ENCODE measurements at places on chromosomes 2 and 18. TPM values are rescaled to one million over a fixed set of nuclear protein-coding genes. Genes with fewer than 3 reads are reported as not detected.

DNA sequence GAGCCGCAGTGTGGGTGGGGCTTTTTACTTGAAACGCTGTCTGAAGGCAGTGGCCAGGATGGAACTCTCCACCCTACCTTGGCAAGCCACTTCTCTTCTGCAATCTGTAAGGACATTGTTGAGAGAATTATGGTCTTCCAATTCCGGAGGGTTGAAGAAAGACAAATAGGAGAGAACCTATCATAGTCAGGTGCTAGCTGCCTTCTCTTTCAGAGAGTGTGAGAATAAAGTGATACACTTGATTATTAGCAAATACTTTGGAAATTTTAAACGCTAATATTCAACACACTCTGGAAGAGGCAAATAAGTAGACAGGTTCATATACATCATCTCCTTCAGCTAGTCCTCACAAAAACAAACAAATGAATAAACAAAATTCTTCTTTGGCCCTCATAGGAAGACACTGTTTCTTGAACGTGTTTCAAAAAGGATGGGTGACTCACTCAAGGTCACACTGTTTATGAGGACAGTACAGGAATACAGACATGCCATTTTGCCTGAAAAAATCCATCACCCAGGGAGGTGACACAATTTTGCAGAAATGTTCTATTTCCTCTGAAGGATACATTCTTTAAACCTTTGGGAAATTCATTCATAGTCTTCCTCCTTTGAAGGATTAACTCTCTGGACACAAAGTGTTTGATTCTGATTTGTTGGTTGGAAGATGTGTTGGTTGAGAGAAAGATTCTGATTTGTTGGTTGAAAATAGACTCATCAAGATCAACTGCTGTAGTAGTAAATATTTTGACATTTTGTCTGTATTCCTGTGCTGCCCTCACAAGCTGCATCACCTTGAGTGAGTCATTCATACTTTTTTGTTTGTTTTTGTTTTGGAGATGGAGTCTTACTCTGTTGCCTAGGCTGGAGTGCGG lies 2.2 kb upstream of the IL1RN start:
- no peak for DNase-seq

- DNase-seq = no peak
These were observed 876.2 kb upstream of the POU3F3 start for GRCh38 chr2:103977668-103978067.

DNA sequence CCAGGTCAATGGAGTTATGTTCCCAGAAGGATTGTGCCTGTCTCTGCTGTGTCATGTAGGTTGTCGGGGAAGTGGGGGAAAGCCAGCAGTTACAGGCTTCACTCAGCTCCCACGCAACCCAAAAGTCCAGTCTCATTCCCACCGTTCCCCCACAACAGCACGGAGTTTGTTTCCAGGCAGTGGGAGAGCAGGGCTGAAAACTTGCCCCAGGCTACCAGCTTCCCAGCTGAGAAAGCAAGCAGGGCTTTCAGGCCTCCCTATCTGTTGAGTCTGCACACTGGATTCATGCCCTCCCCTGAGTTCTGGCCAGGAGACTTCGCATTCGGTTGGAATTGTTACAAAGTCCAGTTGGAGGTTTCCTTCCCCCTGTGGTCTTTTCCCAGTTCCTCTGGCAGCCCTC lies 76.3 kb downstream of the TMX3 start:
- no peak for DNase-seq

GRCh38 chr2:177074099-177074710 lies 138.4 kb upstream of the HNRNPA3 start:
- DNase-seq = no peak

GRCh38 chr18:11119550-11119949 lies 29.8 kb downstream of the PIEZO2 start:
- no peak for DNase-seq

- DNase-seq = no peak
These were observed 601.1 kb upstream of the PIK3C3 start for GRCh38 chr18:41353777-41354528.

The CSRNP3 gene
- 3.0 TPM for total RNA-seq

DNA sequence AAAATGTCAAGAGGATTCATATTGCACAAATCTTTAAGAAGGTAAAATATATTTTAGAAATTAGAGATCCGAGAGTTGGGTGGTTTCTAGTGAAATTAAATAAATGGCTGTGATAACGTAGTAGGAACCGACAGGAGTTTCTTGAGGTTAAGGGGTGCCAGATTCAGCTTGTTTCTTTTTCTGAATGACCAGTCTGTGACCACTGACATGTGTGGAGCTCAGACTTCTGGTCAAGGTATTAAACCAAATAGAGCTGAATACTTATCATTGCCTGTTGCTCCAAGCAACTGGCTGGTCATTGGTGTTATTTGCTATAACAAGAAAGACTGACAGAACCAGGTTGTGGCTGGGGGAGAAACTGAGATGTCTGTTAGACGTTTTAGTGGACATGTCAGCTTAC lies 408.2 kb upstream of the HS6ST1 start:
- no peak for DNase-seq

The MARCO gene
- total RNA-seq = 97.0 TPM

GRCh38 chr2:95034221-95034620 lies 8.7 kb downstream of the MAL start:
- DNase-seq = no peak

The PSMA8 gene
- total RNA-seq = not detected

The DQX1 gene
- total RNA-seq = not detected

- no peak for DNase-seq
These were observed 270.7 kb upstream of the NRP2 start for GRCh38 chr2:205411558-205411957.

DNA sequence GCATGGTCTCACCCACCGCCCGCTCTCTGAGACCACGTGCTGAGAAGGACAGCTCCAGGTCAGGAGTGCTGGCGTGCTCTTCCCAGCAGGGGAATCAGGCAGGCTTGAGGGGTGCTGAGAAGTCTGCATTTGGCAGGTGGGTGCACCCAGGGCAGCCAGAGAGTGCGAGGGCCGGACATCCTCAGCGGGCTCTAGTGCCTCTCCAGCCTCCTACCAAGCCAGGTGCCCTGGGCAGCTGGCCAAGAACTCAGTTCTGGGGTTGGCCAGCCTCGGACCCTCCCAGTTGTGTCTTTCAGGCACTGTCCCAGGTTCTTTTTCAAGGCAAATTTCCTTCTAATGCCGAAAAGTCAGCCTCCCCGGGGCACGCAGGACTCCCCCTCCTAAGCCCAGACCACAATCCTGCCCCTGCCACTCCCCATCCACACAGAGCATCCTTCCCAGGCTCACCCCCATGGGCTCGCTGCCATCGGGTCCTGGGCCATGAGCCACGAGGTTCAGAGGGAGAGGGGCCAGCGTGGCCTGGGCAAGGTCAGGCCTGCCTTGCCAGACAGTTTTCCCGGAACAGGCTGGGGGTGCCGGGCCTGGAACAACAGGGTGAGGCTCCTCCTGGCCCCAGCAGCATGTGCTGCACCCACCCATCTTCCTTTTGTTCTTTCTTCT lies 52.2 kb upstream of the GPC1 start:
- peak; percentile 20 for DNase-seq

The SCG2 gene
- total RNA-seq = 0.41 TPM

The CDK15 gene
- 1.0 TPM for total RNA-seq

DNA sequence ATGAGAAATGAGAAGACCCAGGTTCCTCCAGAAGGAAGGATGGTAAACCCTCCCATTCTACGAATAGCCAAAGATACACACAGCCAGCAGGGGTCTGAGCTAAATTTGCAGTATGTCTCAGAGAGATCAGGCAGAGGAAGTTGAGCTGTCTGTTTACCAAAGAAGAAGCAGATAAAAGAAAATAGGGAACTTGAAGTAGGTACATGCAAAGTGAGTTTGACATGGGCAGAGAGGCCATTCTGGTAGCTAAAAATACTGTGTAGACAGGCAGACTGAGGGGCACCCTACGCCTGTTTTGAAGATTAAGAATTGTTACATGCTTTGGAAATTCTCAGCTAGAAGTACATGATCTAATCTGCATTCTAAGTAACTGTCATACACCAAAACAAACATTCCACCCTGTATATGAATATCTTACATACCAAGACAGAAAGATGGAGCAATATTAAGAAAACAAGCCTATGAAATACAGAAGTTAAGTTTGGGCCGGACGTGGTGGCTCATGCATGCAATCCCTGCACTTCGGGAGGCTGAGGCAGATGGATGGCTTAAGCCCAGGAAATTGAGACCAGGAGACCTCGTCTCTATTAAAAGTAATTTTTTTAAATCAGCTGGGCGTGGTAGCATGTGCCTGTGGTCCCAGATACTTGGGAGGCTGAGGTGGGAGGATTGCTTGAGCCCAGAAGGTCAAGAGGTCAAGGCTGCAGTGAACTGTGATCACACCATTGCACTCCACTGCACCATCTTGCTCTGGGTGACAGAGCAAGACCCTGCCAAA lies 157.9 kb downstream of the ANKRD44 start:
- DNase-seq = no peak

DNA sequence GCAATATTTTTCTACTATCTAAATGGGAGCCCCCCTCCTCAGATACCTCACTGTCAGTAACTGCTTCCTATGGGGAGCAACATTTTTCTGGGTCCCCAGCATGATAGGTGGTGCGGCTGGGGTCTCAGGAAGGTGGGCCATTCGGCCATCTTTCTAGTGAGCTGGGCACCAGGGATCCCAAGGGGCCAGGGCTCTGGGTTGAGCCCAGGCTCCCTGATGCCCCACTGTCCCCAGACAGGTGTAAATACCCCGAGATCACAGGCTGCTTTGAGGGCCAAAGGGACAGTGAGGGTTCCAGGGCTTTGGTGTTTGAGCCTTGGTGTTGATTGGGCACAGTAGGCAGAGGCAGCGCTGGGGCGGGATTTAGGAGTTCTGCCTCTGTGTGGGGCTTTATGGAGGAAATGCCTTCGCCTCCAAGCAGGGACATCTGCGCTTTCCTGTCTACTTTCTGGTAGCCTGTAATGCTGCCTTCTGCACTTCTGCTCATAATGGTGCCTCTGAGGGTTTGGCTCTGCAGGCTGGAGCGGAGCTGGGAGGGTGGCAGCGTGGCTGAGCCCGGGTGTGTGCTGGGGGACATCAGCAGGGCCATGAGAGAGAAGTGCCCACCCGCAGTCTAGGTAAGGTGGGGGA lies 5.3 kb downstream of the ITM2C start:
- DNase-seq = no peak

DNA sequence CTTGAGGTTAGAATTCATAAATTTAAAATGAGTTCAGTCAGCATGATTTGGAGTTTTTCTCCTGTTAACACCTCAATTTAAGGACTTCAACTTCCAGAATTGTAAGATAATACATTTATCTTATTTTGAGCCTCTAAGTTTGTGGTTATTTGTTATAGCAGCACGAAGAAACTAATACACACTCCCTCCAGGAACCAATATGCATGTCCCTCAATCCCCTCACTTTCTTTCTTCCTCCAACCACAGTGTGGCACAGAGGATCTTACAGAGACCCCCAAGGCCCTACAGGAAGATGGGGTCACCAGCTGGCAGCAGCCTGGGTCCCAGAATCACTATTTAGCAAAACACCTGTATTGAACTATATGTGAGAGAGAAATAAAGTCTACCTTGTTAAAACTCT lies 242.0 kb downstream of the RAD51AP2 start:
- DNase-seq = no peak

The GALNT13 gene
- 1.9 TPM for total RNA-seq

DNA sequence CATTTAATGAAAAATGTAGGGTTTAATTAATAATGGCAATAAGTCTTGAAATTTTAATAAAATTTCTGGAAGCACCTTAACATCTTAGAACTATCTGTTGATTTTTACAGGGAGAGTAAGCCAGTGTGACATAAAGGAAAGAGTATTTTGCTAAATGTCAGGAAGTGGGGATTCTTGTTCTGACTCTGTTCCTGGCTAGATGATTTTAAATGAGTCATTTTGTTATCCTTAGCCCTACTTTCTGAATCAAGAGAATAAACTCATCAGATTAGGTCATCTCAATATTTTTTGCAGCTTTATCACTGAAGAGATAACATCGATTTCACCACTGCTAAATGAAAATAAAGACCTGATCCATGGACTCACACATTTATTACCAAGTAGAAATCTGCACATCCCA lies 377.5 kb upstream of the CYRIA start:
- DNase-seq = no peak

The LOXHD1 gene
- 0.24 TPM for total RNA-seq

DNA sequence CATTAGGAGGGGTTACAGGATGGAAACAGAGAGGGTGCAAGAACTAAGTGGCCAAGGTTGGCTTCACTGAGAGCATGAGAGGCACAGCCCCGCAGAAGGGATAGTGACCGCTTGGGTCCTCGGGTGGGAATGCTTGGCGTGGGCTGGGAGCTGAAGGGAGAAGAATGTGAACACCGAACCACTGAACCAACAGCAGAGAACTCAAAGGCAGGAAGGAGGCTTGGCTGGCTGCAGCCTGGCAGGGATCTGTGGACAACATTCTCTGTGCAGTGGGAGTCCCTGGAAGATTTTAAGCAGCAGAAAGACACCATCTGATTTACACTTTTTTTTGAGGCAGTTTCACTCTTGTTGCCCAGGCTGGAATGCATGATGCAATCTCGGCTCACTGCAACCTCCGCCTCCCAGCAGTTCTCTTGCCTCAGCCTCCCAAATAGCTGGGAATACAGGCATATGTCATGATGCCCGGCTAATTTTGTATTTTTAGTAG lies 33.9 kb downstream of the SOWAHC start:
- DNase-seq = no peak

GRCh38 chr2:47019961-47020681 lies 104.5 kb upstream of the MCFD2 start:
- no peak for DNase-seq

The PARD3B gene
- total RNA-seq = 12.6 TPM

DNA sequence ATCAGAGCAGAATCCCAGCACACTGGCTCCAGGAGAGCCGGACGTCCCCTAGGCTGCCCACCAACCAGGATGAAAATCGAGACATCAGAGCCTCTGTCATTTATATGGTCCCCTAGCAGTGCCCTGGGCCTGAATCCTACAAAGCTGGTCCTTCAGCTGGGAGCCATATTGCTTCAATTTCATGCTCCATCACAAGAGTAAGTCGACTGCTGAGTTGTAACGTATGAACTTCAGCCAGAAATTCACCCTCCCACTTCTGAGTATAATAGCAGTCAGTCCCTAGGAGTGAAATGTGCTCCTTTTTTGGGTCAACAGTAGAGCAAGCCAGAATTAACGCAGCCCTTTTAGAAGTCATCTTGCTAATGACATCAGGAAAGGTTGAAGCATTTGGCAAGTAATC lies 126.4 kb downstream of the CCBE1 start:
- DNase-seq = no peak

GRCh38 chr18:6504605-6505497 lies 90.1 kb upstream of the L3MBTL4 start:
- DNase-seq = no peak

DNA sequence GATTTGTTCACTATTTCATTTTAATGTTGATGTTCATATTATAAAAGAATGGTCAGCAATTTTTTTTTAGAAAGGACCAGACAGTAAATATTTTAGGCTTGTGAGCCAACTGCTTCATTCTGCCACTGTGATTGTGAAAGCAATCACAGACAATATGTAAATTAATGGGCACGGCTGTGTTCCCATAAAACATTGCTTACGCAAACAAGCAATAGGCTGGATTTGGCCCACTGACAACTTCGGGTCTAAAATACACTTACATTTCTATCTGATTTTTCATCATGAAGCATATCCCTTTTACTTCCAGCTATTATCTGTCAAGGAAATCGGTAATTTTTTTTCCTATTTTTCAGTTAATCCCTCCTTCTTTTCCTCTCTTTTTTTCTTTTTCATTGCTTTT lies 182.2 kb upstream of the CDH2 start:
- DNase-seq = no peak
